ENCODE measurements at places on chromosomes 2 and 18.

DNA sequence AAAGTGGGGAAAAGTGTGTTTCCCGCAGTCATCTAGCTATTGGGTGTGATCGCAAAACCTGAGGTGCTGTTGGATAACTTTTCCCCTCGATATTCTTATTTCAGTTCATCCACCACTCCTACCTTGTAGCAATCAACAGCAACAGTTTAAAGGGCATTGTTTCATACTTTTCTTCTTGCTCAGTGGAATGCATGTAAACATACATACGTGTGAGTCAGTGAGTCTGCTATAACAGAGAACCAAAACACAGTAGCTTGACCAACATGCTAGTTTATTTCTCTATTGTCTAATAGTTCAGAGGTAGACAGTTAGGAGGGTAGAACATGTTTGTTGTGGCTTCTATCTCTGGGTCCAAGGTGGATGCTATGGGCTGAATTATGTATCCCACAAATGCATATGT lies 77.6 kb upstream of the FOXI3 start:
- DNase-seq = no peak

DNA sequence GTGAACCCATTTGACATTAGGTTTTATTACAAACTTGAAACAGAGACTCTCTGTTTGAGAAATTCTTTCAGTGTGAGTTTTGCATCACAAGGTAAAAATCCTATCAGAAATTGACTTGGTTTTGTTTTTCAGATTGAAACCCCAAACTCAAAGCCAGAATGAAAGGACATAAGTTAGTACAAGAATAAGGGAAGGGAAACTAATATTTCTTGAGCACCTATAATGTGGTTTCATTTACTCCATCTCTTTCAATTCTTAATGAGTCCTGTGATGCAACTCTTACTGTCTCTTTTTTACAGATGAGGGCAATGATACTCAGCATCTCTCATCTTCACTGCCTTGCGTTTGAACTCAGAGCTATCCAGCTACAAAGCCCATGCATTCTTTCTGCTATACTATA lies 210.0 kb upstream of the SIX3 start:
- DNase-seq = no peak

DNA sequence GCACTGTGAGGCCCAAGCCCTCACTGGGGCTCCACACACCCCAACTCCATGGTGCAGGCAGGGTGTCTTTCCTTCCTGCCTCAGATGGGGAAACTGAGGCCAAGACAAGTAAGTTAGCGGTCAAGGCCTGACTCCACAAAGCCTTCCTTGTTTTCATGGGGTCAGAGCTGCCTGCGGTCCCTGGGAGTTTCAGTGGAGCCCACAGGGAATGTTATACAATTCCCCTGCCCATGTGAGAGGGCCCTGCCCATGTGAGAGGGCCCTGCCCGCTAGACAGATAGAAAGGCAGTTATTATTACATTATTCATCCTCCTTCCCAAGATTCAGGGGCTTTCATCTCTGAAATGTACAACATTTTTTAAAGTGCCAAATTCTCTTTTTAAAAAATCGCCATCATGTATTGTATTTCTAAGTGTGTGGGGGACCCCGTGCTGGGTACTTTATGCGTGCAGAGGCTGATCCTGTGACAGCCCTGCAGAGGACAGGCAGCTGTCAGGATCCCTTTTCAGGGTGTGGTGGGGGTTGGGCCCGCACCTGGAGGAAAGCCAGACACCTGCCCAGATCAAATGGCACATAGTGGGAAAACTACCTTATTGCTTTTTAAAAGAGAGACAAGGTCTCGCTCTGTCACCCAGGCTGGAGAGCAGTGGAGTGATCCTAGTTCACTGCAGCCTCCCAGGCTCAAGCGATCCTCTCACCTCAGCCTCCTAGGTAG lies 23.4 kb downstream of the FBLN7 start:
- peak; percentile 45 for DNase-seq

DNA sequence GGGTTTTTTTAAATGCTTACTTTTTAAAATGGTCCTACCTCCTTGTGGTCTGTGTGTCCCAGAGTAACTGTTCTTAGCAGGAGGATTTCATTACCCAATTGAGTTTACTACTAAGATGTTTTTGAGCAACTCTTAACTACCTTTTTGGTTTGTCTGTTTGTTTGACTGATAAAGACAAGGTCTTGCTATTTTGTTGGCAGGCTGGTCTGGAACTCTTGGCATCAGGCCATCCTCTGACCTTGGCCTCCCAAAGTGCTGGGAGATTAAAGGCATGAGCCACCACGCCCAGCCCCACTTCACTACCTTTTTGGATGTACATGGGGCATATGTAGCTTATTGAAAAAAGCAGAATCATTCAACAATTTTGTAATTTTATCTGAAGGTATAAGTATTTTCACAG lies 14.9 kb downstream of the MRPS9 start:
- no peak for DNase-seq
